ENCODE measurements at places on chromosomes 5 and 9.

DNA sequence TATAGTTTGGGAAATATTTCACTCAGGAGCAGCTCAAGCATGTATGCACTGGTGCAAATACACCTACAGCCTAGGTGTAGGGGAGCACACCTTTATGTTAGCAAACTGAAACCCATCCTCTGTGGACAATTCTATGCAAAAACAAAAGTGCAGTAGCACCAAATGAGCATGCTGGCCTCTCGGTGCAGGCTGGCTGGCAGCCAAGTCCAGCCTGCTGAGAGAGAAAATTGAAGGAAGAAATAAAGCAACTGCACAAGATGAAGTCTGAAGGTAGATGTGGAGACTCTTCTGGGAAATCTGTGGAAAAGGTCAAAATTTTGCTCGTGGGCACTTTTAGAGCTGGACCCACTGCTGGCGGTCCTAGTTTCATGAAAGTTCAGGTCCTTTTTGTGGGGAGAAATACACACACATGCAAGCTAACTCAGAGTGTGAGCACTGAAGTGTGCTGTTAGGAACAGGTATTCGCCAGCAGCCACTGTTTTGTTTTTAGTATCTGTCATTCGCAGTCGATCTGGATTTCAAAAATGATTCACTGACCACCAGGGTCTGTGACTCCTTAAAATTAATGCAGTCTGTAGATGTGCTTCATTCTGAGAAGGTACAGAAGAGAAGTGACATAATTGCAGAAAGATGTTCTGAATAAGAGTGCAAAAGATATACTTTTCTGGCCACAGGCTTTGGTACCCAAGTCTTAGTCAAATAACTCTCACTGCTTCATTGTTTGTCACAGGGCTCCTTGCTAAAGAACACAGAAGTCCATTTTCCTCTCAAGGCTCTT lies 281.7 kb downstream of the PARP8 start:
- no peak for DNase-seq

- no peak for DNase-seq
These were observed 72.7 kb downstream of the CAST start for GRCh38 chr5:96734871-96735325.

DNA sequence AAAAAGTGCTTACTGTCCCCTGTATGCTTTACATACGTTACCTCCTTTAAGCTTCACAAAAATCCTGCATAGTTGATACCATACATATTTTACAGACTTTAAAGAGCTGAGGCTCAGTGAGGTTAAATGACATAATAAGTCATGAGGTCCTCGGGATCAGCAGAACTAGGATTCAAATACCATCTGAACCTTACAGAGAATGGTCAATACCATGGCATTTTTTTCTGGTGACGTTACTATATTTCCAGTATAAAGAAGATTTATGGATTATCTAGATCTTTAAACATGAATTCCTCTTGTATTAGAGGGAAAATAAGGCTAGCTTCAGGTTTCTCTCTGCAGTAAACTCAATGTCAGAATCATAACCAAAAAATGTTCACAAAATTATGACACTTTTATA lies 153.7 kb upstream of the GPR151 start:
- DNase-seq, result no peak

DNA sequence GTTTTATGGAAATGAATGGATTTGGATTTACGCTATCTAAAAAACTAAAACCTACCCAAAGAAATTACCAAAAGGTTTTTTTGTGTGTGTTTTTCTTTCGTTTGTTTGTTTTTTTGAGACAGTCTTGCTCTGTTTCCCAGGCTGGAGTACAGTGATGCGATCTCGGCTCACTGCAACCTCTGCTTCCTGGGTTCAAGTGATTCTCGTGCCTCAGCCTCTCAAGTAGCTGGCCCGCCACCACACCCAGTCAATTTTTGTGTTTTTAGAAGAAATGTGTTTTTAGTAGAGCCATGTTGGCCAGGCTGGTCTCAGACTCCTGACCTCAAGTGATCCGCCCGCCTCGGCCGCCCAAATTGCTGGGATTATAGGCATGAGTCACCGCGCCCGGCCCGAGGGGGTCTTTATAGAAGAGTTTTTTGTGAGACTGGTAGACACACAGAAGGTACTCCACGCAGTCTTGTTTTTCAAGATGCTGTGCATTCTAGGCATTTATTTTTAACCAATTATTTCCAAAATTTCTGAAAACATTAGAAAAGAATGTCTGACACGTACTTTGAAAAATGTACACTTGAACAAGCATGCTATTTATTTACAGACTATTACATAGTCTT lies 75.7 kb downstream of the NR6A1 start:
- no peak for DNase-seq

DNA sequence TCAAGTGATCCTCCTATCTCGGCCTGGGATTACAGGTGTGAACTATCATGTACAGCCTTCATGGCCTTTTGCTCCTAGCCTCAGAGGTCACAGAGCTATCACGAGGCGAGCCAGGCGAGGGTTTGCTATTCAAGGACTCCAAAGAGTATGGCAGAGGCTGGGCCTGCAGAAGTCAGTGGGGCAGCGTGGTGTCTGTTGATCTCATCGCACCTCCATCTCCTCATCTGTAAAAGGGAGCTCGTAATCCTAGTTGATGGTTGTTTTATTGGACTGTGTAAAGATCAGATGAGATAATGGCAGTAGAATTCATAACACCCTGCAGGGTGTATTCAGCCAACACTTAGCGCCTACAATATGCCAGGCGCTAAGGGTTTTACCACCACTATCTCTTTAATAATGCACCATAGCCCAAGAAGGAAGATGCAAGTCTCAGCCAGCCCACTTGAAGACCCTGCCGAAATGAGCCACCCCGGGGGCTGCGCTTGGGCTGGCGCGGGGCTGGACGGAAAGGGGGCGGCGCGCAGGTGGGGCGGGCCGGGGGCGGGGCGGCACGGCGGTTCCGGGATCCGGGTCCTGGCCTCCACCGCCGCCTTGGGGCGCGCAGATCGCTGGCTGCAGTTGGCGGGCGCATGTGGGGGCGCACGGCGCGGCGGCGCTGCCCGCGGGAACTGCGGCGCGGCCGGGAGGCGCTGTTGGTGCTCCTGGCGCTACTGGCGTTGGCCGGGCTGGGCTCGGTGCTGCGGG lies at the start of gene GALNT12:
Gene GALNT12 (plus strand): TSS at position 601 of the 744 bp plus-strand sequence. CDS start 29 bp downstream, at position 630.
- peak; percentile 62 for DNase-seq

- DNase-seq, result no peak
These were observed 65.4 kb downstream of the EPB41L4A start for GRCh38 chr5:112353678-112354077.

- DNase-seq, result peak; percentile 0
These were observed 289.1 kb upstream of the EDIL3 start for GRCh38 chr5:84673785-84674184.

DNA sequence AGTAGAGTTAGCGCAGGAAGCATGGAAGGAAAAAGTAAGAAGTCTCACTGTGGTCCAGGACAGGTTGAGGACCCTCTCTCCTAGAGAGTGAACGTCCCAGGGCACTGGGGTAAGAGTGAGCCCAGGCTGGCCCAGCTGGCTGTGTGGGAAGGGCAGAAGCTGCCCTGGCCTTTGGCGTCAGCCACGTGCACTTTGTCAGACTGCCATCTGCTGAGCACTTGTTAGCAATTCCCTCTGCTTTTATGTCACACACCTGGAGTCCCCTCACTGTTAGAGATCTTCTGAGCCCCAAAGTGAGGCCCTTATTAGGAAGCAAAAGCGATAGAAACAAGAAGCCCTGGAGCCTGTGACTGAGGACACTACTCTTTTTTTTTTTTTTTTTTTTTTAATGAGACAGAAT lies 79.1 kb downstream of the UGCG start:
- DNase-seq, result no peak

DNA sequence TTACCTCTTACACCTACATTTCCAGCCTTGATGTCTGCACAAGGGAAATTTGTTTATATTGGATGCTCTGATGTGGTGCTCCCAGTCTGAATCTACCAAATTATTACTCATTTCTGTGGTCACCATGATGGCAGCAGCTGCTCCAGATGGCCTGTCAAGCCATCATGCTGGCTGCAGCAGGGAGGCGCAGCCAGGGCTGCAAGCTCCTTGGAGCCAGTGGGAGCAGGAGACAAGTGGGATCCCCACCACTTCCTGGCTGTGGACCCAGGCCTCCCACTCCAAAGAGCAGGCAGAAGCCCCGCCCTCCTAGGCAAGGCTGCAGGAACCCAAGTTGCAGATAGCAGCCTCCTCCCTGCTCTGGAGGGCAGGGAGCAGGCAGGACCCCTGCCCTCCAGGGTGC lies 241.1 kb upstream of the ATP10B start:
- DNase-seq, result no peak

GRCh38 chr5:34008802-34009201 lies 952 bp upstream of the AMACR start:
- DNase-seq, result no peak

GRCh38 chr5:150241298-150242160 lies 48.0 kb downstream of the CAMK2A start:
- DNase-seq, result no peak

DNA sequence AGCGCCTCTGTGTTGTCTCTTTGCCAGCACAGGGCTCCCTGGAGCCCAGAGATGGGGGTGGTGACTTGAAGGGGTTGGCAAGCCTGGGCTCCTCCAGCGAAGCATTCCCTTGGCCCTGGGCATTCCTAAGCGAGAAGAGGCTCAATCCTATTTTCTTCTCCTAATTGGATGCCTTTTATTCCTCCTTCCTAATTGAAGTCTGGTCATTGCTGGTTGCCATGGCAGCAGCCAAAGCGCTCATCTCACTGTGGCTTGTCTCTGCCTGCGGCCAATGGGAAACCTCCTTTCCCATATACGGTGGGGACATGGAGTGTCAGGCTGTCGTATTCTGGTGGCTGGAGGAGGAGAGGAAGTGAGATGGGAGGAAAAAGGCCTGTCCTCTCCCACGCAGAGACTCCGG lies 52.3 kb upstream of the RARS1 start:
- DNase-seq, result no peak

- no peak for DNase-seq
These were observed 596.3 kb downstream of the HINT1 start for GRCh38 chr5:130568791-130569190.

DNA sequence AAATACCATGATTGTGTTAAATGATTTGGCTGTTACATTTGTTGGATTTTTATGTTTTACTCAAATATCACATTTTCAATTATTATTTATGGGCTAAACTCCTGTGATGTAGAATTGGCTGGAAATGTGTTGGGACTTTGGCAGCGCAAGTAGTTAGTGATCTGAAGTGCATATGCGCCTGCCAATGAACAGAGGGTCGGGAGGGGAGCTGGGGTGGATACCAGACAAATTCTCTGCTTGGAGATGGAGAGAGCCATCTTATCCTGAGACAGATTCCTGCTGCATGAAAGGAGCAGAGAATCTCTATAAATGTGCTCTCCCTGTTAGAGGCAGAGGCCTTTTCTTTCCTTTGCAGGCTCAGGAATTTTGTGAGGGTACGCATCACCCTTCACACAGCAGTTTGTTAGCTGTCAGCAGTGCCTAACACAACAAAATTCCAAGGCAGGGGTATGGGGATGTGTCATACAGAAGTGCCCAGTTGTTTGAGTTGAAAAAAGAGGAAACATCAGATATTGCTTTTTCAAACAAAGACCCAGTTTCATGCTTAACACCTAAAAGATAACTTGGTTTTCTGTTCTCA lies 489.1 kb downstream of the CSNK1G3 start:
- no peak for DNase-seq

Measured in LoVo (cell line).